ENCODE measurements at places on chromosomes 16 and 17. TPM values are rescaled to one million over a fixed set of nuclear protein-coding genes. Genes with fewer than 3 reads are reported as not detected.

GRCh38 chr16:87845213-87845612, 24.1 kb downstream of the SLC7A5 start:
- DNase-seq, result no peak

DNA sequence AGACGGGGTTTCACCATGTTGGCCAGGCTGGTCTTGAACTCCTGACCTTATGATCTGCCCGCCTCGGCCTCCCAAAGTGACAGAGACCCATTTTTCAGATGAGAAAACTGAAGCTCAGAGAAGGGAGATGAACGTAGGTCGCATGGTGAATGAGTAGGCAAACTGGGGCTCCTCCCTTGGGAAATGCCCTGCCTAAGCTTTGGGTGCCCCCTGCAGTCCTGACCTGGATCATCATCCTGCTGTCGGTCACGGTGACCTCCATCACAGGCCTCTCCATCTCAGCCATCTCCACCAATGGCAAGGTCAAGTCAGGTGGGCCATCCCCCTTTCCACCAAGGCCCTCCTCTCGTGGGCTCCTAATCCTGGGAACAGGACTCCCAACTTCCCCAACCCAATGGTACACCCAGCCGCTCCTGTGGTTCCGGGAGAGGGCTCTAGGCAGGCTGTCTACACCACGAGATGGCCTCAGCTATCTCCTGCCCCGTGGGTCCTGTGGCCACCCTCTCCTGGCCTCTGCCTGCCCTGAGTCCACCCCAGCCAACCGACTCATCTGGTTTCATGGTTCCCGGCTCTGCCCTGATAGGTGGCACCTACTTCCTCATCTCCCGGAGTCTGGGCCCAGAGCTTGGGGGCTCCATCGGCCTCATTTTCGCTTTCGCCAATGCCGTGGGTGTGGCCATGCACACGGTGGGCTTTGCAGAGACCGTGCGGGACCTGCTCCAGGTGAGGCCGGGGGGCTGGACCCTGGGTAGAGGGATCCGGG, 4.7 kb downstream of the SLC12A3 start:
- no peak for DNase-seq

DNA sequence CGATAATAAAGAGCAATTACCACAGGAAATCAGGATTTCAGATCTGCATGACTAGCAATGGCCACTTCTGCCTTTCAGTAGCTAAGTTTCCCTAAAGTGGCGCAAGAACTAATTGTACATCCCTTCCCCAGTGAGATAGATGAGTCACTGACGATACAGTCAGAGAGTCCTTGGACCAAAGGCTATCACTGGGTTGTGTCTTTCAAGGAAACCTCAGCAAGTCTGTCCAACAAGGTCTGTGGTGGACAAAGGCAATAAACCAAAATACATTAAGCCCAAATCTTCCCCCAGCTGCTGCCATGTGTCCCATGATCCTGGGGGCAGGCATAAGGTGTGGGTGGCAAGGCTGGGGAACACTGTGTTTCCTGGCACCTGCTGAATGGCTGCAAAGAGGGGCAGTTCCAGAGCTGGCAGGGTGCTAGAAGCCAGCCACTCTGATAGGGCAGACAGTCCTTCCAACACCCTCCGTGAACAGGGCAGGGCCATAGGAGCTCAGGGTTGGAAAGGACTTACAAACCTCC, 20.5 kb upstream of the MTMR4 start:
- no peak for DNase-seq

DNA sequence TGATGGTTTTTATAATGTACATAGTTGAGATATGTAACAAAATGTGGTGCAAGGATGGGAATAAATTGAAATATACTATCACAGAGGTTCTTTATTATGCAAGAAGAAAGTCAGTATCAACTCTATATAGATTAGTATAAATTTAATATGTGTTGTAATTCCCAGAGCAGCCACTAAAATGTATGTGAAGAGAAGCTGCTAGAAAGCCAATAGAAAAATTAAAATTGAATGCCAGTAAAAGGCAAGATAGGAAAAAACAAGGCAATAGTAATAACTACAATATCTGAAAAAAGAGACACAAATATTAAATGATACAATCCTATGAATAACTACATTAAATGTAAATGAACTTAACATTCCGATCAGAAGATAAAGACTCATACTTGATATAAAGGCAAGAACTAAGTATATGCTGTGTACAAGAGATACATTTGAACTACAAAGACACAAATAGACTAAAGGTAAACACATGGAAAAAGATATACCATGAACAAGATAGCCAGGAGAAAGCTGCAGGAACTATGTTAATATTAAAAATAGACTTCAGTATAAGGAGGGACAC, 92.0 kb downstream of the ABCA8 start:
- no peak for DNase-seq

DNA sequence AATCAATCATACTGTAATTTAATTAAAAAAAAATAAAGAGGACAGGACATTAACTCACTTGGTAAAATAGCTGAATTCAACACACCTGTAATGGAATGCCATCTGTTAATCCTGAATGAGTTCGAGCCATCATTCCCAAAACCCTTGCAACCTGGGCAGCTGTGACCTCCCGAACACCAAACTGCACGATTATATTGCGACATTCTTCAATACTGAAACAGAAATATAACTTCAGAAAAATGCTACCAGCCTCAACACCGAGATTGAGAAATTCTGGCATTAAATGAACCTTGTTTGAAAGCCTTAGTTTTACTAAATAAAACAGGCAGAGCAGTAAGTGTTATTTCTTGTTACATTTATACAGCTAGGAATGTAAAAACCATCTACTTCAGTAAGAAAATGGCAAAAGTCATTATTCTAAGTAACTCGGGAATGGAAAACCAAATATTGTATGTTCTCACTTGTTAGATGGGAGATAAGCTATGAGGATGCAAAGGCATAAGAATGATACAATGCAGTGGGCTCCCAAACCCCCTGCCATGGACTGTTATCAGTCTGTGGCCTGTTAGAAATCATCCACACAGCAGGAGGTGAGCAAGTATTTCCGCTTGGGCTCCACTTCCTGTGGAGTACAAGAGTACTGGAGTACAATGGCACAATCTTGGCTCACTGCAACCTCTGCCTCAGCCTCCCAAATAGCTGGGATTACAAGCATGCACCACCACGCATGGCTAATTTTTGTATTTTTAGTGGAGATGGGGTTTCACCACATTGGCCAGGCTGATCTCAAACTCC, 46.5 kb downstream of the CNOT1 start:
- DNase-seq, result no peak

DNA sequence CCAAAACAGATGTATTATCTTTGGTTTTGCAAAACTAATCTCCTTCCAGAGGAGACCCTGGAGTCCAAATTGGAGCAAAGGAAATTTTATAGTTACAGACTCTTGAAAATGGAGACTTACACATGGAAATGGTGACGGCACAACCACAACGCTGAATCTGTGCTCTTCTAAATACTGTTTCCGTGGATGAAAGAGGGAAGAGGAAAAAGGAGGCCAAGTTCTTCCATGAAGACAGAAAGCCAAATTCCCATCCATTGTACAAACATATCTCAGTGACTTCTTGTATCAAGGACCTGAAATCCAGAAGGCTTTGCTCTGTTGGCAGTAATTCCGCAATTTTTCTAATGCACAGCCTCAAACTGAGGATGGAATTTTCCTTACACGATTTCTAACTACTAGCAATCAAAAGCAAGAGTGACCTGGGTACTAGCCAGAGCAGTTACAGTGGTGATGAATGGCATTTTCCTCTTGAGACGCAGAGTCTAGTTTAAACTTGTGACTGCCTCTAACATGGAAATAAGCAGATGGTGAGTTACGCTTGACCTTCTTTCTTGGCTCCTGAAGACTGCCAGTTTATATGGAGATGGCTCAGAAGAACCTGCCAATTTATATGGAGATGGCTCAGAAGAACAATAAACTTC, 38.5 kb downstream of the VPS53 start:
- no peak for DNase-seq

- DNase-seq, result no peak
Measured at GRCh38 chr17:48722915-48723422, at the start of gene PRAC2. PRAC2 (plus strand) TSS chr17:48723185; CDS start chr17:48724411, 1,226 bp downstream.

DNA sequence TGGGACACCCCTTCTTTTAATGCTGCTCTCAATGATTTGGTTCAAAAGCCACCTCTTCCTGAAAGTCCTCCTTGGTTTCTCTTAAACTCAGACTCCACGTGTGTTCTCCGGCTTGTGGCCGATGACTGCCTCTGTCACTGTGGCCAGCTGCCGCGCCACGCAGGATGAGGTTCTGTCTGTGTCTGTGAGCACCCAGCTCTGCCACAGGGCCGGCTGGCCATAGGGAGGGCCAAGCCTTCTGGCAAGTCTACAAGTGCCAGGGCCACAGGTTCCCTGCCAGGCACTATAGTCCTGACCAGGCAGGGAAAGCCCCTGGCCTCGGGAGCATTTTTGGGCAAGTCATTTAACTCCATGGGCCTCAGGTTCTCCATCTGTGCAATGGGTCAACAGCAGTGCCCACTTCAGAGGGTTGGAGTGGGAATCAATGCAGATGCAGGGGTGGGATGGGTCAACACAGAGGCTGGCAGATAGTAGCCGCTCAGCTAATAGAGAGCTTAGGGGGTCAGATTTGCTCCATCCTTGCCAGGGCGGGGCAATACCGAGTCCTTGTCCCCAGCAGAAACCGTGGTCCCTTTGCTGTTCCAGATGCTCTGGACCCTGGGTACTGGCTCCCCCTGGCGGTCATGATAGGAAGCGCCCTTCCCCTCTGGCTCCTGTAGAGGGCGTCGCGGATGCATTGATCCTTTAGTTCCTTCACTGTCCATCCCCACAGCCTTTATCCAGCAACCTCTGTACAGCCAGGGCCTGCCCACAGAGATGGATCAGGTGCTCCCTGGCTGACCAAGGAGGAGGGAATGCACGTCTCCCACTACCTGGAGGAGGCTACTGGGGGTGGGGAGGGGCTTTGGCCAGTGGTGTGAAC, 19.3 kb upstream of the ADGRG3 start:
- peak; percentile 44 for DNase-seq

GRCh38 chr16:5928476-5929065, 831.0 kb upstream of the EEF2KMT start:
- DNase-seq, result no peak

CLEC3A gene
- total RNA-seq, result not detected

Measured in occipital lobe (tissue), 3 donors.